ENCODE measurements at places on chromosomes 1 and 21.
A peak's percentile ranks its signal among the peaks of the same experiment; 100 is the strongest.

DNA sequence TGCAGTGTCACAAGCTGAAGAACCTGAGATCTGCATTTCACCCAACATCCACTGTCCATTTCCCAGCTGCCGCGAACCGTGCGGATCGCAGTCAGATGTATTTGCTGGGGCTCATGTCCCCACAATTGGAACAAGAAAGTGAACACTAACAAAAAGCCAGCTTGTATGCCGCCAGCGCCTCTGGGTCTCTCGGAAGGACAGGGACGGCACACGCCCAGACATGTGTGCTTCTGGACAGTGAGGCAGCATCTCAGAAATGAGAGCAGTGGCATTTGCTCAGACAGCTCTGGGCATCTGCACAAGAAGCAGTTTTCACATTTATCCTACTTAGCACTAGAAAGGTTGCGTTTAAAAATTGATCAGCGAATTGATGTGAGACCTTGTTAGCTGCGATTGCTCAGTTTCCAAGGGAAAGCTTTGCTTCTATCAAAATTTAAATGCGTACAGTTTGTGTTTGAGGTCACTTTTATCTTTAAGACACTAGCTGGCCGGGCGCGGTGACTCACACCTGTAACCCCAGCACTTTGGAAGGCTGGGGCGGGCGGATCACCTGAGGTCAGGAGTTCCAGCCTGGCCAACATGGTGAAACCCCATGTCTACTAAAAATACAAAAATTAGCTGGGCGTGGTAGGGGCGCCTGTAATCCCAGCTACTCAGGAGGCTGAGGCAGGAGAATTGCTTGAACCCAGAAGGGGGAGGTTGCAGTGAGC lies 28.7 kb downstream of the KCNAB2 start:
- no peak for DNase-seq

GRCh38 chr1:109751531-109752260 lies 10.9 kb upstream of the GSTM3 start:
- DNase-seq: no peak

DNA sequence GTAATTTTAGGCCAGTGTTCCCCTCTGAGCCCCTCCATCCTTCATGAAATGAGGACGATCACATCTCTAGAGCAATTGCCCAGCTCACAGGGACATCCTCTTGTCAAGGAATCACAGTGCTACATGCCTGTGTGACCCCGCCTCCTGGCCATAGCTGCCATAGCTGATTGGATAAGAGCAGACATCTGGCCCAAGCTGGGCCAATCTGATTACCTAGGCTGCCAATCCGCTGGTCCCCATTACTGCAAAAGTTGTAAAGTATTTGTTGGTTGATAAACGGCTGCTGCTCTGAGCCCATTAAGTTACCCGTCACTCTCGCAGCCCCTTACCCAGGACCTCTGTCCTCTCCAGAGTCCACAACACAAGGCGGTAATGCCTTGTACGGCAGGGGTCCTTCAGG lies 8.3 kb downstream of the NT5C1A start:
- DNase-seq: no peak

DNA sequence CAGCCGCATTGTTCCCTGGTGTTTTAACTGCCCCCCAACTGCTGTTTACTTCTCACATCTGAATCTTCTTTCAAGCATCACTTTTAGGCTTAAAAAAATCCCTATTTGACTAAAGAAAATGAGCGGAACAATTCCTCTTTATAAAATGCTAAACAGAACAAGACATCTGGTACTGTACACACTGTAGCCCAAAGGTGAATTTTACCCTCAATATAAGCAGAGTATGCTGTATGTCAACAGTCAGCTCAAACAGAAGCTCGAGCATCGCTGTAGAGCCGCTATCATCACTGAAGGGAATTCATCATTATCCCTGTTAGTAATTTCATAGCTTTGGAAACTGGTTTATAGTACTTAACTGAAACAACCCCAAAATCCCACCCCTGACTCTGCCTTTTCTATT lies 85.3 kb downstream of the LRRC8D start:
- DNase-seq: no peak

DNA sequence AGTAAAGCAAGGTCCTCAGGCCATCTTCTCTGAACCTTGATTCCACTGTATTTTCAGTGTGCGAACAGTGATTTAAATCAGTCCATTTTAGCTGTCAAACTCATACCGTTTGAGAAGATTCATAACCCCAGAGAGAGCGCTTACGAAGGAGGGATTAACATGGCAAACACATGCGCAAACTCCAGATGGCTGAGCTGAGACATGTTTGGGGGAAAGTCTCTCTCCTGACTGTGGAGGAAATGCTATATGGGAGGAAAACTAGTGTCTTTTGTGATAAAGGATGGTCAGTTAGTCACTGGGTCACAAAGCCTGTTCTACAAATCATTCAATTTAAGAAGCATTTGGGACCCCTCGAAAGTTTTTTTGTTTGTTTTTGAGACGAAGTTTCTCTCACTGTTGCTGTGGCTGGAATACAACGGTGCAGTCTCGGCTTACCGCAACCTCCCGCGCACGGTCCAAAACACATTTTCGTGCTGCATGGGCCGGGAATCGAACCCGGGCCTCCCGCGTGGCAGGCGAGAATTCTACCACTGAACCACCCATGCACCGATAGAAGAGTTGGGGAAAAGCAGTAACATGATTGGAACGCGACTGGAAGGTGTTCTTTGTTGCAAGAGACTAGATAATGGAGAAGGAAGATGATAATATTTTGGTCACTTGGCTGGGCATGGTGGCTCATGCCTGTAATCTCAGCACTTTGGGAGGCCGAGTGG lies 58.4 kb upstream of the CXADR start:
- no peak for DNase-seq

- DNase-seq: peak; percentile 42
These were observed 44.4 kb upstream of the RABGAP1L start for GRCh38 chr1:174114788-174115448.

DNA sequence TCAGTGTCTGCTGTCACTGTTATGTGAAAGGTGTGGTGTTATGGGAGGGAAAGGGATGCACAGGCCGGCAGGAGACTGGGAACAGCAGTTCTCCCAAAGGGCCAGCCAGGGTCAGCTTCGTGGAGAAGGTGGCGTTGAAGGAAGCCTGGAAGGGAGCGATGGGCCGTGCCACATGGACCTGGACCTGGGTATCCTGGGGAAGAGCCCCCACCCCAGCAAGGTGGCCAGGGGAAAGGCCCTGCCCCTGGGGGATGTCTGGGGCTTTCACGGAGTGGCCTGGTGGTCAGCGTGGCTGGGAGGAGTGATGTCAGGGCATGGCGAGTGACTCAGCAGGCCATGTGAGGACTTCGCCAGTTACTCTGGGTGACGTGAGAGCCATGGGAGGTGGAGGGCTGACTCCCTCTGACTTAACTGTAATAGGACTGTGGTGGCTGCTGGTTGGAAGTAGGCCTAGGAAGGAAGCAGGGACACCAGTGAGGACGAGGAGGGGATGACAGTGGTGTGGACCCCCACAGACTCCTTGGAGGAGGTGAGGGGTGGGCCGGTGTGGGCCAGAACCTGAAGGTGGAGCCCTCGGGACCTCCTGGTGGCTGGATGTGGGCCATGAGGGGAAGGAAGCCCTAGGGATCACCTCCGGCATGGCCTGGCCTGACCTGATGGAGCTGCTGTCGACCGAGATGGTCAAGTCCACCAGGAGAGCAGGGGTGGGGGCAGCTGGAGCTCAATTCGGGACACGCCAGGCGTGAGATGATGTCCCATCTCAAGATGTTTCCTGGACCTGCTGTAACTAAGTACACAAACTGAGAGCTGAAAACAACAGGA lies 54.5 kb downstream of the BACE2 start:
- no peak for DNase-seq

DNA sequence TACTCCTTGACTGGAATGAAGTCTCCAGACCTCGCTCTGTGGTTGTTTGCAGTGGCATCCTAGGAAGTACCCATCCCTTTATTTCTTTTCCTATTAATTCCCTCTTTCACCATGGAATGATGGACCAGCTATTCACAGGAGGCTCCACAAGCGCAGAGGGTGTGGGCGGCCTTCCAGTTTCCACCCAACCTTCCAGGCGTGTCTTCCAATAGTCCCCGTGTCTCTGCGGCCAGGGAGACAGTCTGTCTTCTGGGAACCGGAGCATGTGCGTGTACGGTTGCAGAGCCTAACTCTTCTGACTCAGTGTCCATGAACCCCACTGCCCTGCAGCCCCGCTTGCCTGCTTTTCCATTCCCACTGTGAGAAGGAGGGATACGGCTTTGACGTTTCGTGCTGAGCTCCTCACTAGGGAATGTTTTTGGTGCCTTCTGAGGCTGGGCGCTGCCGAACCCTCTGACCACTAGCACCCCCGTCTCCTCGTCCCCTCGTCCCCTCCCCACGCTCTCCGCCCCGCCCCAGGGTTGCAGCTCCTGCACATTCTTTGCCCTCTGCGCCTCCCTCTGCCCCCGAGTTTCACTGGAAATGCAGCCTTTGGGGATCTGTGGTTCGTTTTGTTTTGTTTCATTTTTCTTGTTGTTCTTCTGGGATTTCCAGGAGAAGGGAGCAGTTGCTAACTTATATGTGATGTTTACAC lies 26.3 kb upstream of the FAM3B start:
- DNase-seq: no peak

DNA sequence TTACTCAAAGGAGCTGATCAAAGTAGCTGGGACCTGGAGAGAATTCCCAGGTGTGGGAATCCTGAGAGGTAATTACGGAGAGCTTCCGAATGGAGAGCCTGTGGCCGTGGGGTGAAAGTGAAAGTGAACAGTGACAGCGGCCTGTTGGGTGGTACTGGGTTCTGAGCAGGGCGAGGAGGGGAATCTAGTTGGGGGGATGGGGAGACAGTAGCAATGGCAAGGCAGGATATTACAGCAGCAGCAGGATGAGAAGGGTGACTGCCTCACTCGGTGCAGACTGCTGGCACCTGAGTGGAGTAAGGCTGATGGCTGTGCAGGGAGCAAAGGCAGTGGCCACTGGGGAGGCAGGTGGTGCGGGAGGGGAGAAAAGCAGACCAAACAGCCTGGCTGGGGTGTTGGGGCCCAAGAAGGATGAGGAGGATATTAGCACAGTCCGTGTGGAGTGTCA lies 70.3 kb upstream of the PRDX6 start:
- no peak for DNase-seq

DNA sequence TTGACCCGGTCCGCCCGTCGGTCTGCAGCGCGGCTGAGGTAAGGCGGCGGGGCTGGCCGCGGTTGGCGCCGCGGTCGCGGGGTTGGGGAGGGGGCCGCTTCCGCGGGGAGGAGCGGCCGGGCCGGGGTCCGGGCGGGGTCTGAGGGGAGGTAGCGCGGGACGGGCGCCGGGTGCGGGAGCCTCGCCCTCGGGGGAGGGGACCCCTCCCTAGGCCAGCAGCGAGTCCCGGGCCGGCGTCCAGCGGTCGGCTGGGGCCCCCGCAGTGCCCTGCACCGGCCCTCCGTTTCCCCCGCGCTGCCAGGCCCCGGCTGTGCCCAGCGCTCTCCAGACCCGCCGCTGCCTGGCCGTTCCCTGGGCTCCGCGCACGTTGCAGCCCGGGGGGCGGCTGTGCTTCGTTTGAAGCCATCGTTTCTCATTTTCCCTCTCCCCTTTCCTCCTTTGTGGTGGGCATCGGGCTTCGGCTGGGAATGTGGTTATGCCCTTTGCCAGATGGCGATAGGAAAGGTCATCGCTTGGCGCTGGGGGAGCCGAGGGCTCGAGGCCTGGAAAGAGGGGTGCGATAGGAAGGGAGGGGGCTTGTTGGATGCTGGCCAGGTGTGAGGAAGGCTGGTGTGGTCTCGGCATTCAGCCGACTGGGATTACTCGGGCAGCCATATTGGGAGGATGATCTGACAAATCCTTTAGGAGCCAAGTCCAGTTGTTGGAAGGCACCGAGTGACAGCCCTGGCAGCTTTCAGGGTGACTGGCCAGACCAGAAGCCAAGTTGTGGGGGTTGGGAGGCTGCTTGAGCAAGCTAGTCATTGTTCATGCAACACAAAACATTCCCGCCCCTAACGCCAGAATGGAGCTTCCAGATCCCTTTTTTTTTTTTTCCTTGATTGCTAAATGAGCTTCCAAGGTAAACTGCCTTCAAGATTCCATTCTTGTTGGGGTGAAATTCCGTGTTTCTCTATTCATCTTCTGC lies 753 bp downstream of the KIF1B start:
- peak; percentile 18 for DNase-seq
